ENCODE measurements at places on chromosomes 2 and 18.
A peak's percentile ranks its signal among the peaks of the same experiment; 100 is the strongest.

- no peak for DNase-seq
These were observed 4.8 kb upstream of the IL36A start for GRCh38 chr2:113000436-113000835.

- DNase-seq = no peak
These were observed 52.4 kb downstream of the AKAIN1 start for GRCh38 chr18:5144629-5145028.

- DNase-seq = no peak
These were observed 73.8 kb downstream of the ZNF385B start for GRCh38 chr2:179787601-179788000.

GRCh38 chr2:168565112-168565511, 109.0 kb downstream of the CERS6 start:
- no peak for DNase-seq

GRCh38 chr18:26780520-26781325, 84.8 kb downstream of the AQP4 start:
- no peak for DNase-seq

GRCh38 chr2:168536925-168537466, 80.9 kb downstream of the CERS6 start:
- DNase-seq = no peak

- DNase-seq = no peak
These were observed 41.6 kb downstream of the LRRC30 start for GRCh38 chr18:7272311-7273049.

DNA sequence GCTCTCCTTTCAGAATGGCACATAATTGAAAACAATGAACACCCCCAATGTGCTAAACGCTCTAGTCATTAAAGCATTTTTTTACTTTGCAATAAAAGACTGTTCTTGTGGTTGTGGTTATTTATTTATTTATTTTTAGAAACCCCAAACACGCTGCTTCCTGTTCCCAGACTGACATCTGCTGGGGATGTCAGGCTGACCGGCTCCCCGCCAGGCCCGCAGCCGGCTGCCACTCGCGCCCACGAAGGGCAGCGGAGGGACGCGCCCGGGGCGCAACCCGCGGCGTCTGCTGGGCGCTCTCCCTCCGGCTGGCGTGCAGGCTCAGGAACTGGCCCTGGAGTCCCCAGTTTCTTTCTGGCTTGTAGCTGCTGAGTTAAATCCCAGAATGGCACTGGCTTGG, 83.1 kb upstream of the SP3 start:
- no peak for DNase-seq

GRCh38 chr18:13231151-13231550, 12.6 kb downstream of the LDLRAD4 start:
- no peak for DNase-seq

- no peak for DNase-seq
These were observed 119.3 kb downstream of the SPTBN1 start for GRCh38 chr2:54575379-54575888.

DNA sequence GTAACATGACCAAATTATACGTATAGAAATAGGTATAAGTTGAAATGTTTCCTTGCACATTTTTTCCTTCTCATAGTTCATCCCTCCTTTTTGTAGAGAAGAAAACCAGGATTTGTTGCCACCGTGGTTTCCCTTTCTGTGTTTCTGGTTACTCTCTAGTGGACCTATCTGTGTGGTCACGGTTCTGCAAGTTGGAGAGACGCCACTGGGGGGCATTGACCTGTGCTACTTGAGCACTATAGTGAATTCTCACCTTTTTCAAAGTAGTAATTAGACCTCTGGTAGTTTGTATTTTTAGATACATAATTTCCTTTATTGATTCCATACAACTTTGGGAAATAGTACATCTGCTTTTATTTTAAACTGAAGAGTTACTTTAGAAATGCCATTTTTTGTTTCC, 444.8 kb downstream of the PTPRM start:
- DNase-seq = no peak

- no peak for DNase-seq
These were observed 51.8 kb upstream of the EPC2 start for GRCh38 chr2:148592791-148593190.

GRCh38 chr2:202432776-202433175, 56.6 kb downstream of the BMPR2 start:
- no peak for DNase-seq

DNA sequence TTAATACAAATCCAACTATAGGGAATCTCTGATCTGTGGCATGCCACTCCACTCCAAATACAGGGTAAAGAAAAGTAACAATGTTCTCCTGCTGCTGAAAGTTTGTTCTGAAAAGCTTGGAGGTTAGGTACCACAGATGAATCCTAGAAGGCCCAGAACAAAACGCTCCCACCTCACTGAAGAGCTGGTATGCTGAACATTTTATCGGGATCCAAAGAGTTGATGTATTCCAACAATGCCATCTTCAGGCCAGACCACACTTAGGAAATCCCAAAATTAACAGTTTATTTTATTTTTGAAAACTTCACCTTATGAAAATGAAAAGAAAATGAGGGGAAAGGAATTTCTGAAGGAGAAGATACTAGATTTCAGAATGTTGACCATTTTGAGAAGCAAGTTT, 145.1 kb upstream of the CDH19 start:
- no peak for DNase-seq

DNA sequence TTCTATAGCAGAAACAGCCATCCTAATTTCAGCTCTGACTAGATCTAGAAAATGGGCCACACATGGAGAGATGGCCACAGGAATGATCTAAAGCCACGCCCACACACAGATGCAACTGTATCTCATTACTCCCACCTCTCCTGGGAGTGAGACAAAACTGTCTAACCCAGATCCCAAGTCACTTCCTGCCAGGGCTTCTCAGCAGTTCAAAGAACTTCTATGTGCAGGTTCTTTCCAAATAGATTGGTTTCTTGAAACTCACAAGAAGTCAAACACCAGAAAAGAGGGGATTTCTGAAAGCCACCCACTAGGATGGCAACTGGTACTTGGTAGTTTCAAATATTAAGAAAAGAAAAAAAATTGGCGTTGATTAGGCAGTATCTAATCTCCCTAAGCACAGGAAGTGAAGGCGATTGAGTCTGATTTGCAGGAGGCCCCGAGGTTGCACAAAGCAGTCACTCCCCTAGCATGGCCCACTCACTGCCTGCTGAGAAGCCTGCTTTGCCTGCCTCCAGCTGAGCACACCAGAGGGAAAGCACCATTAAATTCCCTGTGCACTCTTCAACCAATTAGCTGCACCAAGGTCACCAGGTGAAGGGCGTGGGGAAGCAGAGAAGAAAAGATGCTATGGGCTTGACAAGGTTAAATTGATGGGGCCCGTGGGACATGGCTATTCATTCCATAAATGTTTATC, 51.1 kb downstream of the PAPOLG start:
- peak; percentile 29 for DNase-seq

DNA sequence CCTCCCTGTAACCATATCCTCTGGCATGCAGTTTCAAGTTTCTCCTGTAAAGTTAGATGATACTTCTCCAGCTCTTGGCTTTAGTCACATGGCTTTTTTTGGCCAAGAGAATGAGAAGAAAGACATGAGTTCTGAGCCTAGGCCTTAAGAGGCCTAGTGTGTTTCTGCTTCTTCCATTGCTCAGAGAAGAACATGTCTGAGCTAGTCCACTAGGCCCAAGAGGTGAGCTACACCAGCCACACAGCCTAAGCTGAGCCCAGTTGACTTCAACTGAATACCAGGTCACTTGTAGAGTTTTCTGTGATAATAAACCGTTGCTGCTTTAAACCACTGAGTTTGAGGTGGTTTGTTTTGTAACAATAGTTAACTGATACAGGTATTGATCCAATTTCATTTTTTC, 19.9 kb upstream of the EFEMP1 start:
- DNase-seq = no peak

GRCh38 chr2:44351676-44352075, 9.6 kb downstream of the PREPL start:
- DNase-seq = no peak

- no peak for DNase-seq
These were observed 85.2 kb upstream of the RBBP8 start for GRCh38 chr18:22847867-22848451.

DNA sequence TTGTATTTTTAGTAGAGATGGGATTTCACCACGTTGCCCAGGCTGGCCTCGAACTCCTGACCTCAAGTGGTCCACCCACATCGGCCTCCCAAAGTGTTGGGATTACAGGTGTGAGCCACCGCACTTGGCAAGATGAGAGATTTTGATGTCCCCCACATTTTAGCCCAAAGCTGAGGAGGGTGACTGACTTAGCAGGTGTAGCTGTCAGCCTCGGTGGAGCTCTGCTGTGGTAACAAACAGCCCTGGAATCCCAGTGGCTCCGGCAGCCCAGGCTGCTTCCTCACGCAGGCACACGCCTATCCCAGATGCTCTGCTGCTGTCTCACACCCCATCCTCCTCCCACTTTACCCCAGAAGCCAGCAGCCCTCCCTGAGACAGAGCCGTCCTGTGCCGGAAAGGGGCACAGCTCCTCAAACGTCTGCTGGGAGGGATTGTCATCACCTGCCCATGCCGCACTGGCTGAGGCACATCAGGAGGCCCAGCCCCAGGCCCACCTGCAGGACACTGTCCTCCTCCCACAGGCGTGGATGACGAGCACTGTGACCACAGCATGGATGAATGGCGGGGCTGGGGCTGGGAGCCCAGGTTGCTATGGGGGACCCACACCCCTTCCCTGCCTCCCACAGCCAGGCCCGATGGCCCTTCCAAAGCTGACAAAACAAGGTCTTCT, 10.6 kb upstream of the BOK start:
- no peak for DNase-seq

GRCh38 chr2:11155381-11156035, at the start of gene SLC66A3:
SLC66A3 (plus strand) TSS chr2:11155467; CDS start chr2:11155547, 80 bp downstream.
- no peak for DNase-seq

DNA sequence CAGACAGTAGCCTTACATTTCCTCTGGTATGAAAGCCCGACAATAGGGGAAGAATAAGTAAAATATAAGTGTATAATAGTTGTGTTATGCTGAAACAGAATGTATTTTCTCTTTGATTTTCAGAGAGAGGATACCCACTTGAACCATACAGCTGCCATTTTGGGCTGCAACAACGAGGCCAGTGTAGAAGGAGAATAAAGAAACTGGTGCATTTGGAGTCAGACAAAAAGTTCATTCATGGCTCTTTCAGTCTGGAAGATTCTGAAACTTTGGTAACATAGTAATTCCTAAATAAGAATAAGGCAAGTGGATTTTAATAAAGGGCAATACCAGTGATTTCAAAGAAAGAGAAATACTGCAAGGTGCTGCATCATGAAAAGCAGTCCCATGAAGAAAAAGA, 610.9 kb downstream of the LRP1B start:
- DNase-seq = no peak

DNA sequence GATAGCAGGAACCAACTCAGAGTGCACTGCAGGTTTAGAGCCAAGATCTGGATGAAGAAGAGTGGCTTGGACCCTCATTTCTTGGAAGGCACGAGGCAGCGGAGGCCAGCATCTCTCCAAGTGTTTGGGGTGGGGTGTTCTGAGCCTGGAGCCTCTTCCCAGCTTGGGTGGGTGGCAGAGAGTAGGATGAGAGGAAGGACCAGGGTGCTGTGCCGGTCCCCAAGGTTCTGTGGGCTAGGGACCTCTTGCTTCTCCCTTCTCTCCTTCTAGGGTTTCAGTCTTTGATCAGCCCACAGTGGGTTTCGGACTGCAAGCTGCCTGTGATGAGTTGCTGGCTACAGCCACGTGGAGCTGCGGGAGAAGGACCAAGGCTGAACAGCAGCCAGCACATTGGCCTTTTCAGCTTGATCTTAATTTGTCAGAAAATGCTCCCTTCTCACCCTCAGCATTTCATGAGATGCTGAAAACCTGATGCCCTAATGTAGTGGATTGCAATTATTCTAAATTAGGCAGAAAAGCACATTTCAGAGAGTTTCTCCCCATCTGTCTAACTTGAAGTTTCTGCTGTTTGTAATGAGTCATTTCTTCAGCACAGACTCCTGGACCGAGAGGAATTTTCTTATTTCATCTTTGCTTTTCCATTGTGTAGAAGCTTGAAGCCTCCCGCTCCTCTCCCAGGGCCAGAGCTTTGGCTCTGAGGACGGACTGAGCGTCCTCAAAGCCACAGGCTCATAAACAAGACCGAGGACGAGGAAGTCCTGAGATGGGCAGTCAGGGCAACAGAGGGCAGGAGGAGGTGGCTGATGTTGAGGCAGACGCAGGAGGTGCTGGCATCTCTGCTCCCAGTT, 99.1 kb upstream of the HDAC4 start:
- no peak for DNase-seq

DNA sequence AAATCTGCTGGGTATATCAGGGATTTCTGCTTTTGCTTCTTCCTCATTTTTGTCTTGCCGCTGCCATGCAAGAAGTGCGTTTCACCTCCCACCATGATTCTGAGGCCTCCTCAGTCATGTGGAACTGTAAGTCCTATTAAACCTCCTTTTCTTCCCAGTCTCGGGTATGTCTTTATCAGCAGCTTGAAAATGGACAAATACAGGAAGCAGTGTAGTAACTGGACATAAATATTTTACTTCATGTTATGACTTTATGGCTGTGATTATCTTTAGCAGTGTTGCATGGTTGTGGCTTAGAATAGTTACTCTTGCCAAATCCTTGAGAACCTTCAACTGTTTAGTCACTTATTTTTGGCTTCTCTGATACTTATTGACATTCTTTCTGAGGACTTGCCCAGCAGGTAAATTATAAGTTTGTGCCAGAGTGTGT, 66.2 kb upstream of the DLX2 start:
- no peak for DNase-seq

- DNase-seq = no peak
These were observed 455.7 kb upstream of the TCF4 start for GRCh38 chr18:56043641-56044061.

GRCh38 chr2:170816504-170817092, at the start of gene GAD1:
GAD1 (plus strand) TSS chr2:170816887; CDS start chr2:170818592, 1,705 bp downstream.
- DNase-seq = peak; percentile 44

DNA sequence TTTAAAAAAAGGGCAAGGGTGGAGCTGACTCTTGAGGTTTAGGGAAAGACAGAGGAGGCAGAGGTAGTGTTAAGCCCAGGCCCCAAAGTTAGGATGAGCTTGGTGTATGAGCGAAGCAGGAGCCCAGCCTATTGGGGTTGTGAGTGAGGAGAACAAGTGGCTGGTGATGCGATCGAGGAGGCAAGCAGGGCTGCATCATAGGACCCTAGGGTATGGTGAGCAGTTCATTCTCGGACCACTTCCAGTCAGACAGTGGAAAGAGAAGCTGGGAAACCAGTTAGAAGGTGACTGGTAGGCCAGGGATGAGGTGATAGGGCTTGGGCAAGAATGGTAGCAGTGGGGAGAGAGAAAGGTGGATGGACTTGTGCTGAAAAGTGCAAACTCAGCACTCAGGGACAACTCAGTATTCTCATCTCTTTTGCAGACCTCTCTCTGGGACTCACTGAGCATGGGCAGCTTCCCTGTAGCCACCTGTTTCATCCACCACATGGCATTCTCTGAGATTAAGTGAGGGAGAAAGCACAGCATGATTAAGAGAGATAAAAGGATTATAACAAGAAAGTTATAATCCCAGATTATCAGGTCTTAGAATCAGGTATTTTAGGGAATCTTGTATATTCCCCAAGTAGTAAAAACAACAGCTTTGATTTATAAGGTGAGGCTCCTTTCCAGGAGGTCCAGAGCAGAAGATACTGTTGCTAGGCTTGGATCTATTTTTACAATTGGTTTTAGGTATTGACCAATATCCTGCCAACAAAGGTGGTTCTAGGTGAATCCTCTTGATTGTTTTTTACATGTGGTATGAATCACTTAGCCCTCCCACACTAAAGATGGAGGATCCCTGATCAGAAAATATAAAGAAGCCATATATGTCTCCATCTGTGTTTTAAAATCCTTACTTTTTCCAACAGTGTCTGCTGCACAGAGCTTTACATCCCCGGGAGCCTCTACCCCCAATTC, 38.3 kb downstream of the XRCC5 start:
- no peak for DNase-seq

- no peak for DNase-seq
These were observed 115.8 kb upstream of the MGAT5 start for GRCh38 chr2:134138115-134138514.
